ENCODE measurements at places on chromosomes 16 and 17.

GRCh38 chr17:66627985-66628384 lies 206.9 kb upstream of the CACNG5 start:
- no peak overlapping the region for H3K27ac ChIP-seq
- H3K4me3 ChIP-seq, result no peak overlapping the region
- H3K36me3 ChIP-seq, result no peaks in the 10 kb centered on the region
- peaks cover 8% of the 10 kb centered on the region for H3K4me1 ChIP-seq

- H3K36me3 ChIP-seq, result peaks cover 18% of the 10 kb centered on the region
- H3K27me3 ChIP-seq, result no peaks in the 10 kb centered on the region
- peaks cover 19% of the 10 kb centered on the region for H3K4me1 ChIP-seq
- no peak overlapping the region for H3K27ac ChIP-seq
- DNase-seq, result no peak
- no peak overlapping the region for H3K4me3 ChIP-seq
These were observed 260.1 kb downstream of the IRX3 start for GRCh38 chr16:54026456-54026855.

DNA sequence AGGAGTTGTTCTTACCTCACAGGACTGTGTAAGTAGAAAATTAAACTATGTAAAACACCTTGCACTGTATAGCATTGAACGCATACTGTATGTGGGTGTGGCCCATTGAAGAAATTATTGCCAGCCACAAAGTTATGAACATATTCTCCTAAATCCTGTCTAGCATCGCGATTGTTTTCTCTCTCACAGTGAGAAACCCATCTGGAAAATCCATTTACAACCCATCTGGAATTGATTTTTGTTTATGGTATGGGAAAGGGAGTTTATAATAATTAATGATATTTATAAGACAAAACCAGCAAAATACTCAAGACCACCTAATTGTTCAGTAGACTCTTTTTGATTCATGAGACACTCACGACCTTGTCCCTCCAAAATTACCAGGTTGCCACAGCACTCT lies 22.1 kb upstream of the MON1B start:
- peaks cover 49% of the 10 kb centered on the region for H3K27me3 ChIP-seq
- H3K27ac ChIP-seq, result no peak overlapping the region
- no peak overlapping the region for H3K4me3 ChIP-seq
- no peak for DNase-seq
- H3K4me1 ChIP-seq, result peaks cover 19% of the 10 kb centered on the region

- H3K27ac ChIP-seq, result no peak overlapping the region
- H3K36me3 ChIP-seq, result no peaks in the 10 kb centered on the region
- peaks cover 80% of the 10 kb centered on the region for H3K27me3 ChIP-seq
These were observed 179.4 kb upstream of the SDK2 start for GRCh38 chr17:73823684-73824083.

- no peak overlapping the region for H3K4me3 ChIP-seq
- DNase-seq, result no peak
- no peak overlapping the region for H3K27ac ChIP-seq
- peaks cover 27% of the 10 kb centered on the region for H3K36me3 ChIP-seq
These were observed 170.4 kb downstream of the IRX3 start for GRCh38 chr16:54116124-54116655.

DNA sequence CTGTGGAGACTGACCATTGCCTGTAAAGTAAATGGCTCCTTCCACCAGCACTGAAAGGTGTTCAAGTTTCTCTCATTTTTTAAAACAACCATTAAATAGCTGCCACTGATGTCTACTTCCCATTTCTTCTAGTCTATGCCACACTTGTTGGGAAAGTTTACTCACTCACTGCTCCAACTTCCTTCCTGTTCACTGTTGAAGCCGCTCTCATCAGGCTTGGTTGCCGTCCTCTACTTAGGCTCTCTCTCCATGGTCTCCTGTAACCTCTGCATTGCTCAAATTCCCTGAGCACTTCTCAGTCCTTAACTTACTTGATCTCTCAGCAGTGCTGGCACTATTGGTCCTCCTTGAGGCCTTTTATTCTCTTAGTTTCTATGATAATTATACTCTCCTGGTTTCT lies 32.4 kb downstream of the SNX11 start:
- peaks cover 21% of the 10 kb centered on the region for H3K4me1 ChIP-seq
- DNase-seq, result no peak
- H3K27me3 ChIP-seq, result peaks cover 15% of the 10 kb centered on the region
- no peak overlapping the region for H3K4me3 ChIP-seq
- no peak overlapping the region for H3K27ac ChIP-seq

- DNase-seq, result no peak
- H3K4me3 ChIP-seq, result peak overlapping the region; percentile 98
- H3K27me3 ChIP-seq, result no peaks in the 10 kb centered on the region
These were observed 3.4 kb downstream of the MNT start for GRCh38 chr17:2397247-2398171.

DNA sequence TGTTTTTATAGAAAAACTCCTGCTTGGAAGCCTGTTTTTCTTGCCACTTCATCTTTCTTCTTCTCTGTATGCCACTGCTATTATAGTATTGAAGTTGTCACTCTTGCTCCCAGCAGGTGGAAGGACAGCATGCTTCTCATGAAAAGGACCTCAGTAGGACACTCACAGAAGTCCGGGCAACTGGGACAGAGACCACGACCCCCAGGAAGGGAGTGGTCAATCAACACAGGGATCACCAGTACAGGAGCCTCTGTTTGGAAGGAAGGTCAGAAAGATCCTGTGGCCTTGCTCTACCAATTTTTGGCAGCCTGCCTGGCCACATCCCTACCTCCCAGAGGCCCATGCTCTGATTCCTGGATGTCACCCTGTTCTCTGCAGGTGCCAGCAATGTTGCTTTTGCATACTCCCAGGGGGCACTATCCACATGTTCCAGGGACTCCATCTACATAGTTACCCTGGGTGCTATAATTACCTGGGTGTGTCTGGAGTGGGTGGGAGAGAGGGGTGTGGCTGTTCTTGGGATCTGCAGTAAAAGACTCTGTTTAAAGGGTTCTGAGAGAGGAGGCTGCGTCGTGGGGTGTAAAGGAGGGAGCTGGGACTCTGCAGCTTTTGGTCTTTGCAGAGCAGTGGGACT lies 13.7 kb upstream of the AKAP10 start:
- H3K36me3 ChIP-seq, result no peaks in the 10 kb centered on the region
- no peaks in the 10 kb centered on the region for H3K27me3 ChIP-seq
- H3K4me1 ChIP-seq, result peaks cover 11% of the 10 kb centered on the region
- no peak overlapping the region for H3K27ac ChIP-seq

- peaks cover 3% of the 10 kb centered on the region for H3K4me1 ChIP-seq
These were observed 33.4 kb downstream of the BRD7 start for GRCh38 chr16:50335196-50335958.

DNA sequence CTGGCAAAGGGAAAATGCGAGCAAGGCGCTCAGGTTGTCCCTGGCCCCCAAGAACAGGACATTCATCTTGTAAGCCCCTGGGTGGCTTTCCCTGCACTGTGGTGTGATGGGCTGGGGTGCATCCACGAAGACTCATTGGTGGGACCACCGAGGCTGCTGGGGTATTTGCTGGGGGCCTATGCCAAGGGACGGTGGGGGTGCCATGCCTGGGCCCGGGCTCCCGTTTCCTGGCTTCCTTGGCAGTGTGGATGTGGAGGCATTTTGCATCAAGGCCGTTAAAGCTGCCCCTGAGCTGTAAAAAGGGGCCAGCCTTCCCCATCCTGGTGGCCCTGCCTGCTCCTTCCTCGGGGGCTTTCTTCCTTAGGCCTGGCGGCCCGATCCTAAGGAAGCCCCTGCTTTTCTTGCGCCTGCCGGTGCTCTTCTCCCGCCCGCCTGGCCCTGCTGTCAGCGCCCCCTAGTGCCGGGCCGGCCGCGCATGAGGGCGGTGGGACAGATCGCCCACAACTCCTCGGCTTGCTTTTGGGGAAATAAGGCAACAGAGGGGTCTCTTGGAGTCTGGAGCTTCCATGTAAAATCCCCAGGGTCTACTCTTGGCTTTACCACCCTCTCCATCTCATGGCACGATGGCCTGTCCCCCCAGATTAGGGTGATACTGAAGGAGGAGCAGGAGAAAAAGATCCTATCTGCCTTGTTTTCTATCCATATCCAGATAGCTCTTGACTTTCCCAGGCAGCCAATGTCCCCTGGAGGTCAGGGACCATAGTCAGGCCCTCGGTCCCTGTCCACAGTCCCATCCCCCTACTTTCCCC lies 9.8 kb upstream of the TBX2 start:
- peaks cover 13% of the 10 kb centered on the region for H3K36me3 ChIP-seq
- no peak for DNase-seq
- H3K27me3 ChIP-seq, result no peaks in the 10 kb centered on the region
- H3K4me1 ChIP-seq, result peaks cover 72% of the 10 kb centered on the region

DNA sequence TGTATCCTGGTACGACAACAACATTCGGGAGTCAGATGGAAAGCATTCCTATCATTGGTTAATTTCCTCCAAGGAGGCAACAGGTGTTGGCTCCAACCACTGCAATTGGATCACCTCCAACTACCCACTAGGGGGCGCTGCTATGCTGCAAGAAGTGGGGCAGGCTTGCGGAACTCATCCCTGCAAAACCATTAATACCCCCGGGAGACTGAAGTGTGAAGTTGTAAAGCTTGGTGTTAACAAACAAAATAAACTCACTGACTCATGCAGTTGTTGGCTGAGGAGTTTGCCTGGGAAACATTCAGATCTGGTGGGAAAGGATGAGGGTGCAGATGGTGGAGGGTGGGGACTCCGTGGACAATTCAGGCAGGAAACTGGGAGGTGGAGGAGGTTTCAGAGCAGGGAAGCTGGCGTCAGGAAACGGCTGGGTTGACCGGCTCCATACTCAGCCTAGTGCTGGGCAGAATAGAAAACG lies 84.9 kb downstream of the HS3ST2 start:
- H3K4me3 ChIP-seq, result no peak overlapping the region
- H3K4me1 ChIP-seq, result no peaks in the 10 kb centered on the region
- no peaks in the 10 kb centered on the region for H3K36me3 ChIP-seq
- no peak overlapping the region for H3K27ac ChIP-seq
- DNase-seq, result peak; percentile 56

DNA sequence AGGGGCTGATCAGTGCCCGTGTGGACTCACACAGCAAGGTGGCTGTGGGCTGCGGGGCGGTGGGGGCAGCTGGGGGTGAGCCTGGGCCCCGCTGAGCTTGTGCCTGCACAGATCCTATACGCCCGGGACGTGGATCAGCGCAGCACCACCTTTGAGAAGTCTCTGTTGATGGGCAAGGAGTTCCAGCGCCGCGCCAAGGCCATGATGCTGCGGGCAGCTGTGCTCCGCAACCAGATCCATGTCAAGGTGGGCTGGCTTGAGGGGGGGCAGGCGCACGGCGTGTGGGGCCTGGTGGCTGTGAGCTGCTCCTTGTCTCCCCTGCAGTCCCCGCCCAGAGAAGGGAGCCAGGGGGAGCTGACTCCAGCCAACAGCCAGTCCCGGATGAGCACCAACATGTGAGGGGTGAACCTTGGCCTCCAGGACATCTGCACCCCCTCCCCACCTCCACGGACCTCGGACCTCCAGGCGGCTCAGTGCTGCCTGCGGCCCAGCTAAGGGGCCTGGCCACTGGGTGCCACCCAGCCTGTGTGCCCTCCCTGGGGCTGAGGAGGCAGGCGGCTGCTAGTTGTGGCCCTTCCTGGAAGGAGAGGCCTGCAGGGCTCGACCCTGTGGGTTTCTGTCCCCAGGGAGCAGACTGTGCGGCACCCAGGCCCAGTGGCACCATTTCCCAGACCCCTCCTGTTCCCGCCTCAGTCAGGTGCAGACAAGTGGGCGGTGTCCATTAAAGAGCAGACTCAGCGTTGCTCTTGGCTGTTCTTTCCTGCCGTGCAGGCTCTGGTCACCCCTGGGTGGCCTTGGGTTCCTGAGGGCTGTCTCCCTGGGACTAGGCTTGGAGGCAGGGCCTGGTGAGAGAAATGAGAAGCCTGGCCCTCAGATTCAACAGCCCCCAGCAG lies 5.3 kb downstream of the GPS1 start:
- no peak overlapping the region for H3K27ac ChIP-seq
- no peak for DNase-seq
- H3K4me3 ChIP-seq, result no peak overlapping the region
- H3K27me3 ChIP-seq, result no peaks in the 10 kb centered on the region

DNA sequence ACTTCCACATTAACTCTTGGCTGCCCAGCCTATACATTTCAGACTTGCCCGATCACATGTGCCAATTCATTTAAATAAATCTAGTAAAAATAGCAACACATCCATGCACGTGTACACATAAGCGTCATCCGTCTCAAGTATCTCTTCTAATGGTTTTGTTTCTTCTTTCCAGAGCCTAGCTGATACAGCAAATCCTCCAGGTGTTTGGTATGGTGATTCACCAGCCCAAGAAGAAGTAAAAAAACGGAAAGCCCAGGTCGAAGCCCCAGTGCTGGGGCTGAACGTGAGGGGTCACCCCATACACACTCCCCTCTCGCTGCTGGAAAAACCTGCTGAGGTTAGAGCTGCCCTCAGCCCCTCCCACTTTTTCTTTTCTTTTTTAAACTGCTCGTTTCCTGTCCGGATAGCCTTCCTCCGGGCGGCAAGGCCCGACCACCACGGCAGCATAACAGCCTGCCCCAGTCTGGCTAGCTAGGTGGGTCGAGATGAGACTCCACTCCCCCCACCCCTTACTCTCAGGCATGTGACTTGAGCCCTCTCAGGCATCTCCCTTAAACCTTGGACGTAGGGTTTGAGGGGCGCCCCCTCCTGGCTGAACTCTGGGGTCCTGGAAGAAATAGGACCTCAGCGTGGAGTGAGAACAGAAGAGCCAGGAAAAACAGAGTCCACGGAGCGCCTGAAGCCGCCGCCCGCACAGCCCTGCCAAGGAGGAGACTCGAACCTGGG lies 13.9 kb upstream of the OR1F1 start:
- H3K27me3 ChIP-seq, result peaks cover 96% of the 10 kb centered on the region
- H3K4me3 ChIP-seq, result peak overlapping the region; percentile 60
- H3K4me1 ChIP-seq, result peaks cover 11% of the 10 kb centered on the region
- peak overlapping the region; percentile 21 for H3K27ac ChIP-seq
- no peaks in the 10 kb centered on the region for H3K36me3 ChIP-seq

- H3K4me1 ChIP-seq, result no peaks in the 10 kb centered on the region
- H3K27me3 ChIP-seq, result no peaks in the 10 kb centered on the region
- no peak for DNase-seq
- H3K27ac ChIP-seq, result no peak overlapping the region
- H3K36me3 ChIP-seq, result no peaks in the 10 kb centered on the region
These were observed 833.4 kb upstream of the GOT2 start for GRCh38 chr16:59567496-59567895.

- no peak overlapping the region for H3K27ac ChIP-seq
- peaks cover 17% of the 10 kb centered on the region for H3K4me1 ChIP-seq
- H3K4me3 ChIP-seq, result no peak overlapping the region
- H3K36me3 ChIP-seq, result peaks cover 6% of the 10 kb centered on the region
These were observed 5.6 kb downstream of the TRIM65 start for GRCh38 chr17:75891022-75891604.

- no peak overlapping the region for H3K4me3 ChIP-seq
- H3K36me3 ChIP-seq, result no peaks in the 10 kb centered on the region
- no peak for DNase-seq
- no peak overlapping the region for H3K27ac ChIP-seq
- H3K4me1 ChIP-seq, result no peaks in the 10 kb centered on the region
These were observed 533 bp upstream of the MEFV start for GRCh38 chr16:3256866-3257465.

- no peak overlapping the region for H3K4me3 ChIP-seq
- no peak for DNase-seq
- no peak overlapping the region for H3K27ac ChIP-seq
- no peaks in the 10 kb centered on the region for H3K36me3 ChIP-seq
- H3K4me1 ChIP-seq, result peaks cover 24% of the 10 kb centered on the region
These were observed 444.1 kb upstream of the RBFOX1 start for GRCh38 chr16:6888531-6888930.
